ENCODE measurements at places on chromosomes 6 and 20. TPM values are rescaled to one million over a fixed set of nuclear protein-coding genes. Genes with fewer than 3 reads are reported as not detected.

Gene SLC22A16
- total RNA-seq: not detected

Gene TPX2
- 183 TPM for total RNA-seq

Gene NMBR
- not detected for total RNA-seq

Gene ADGRF1
- total RNA-seq: not detected

Gene C6orf163
- 1.0 TPM for total RNA-seq

Gene C6orf15
- total RNA-seq: not detected

Gene IP6K3
- not detected for total RNA-seq

Gene KHDRBS2
- not detected for total RNA-seq

Gene CEP162
- 2.6 TPM for total RNA-seq

Gene DLL1
- 1.4 TPM for total RNA-seq

Gene MUCL3
- not detected for total RNA-seq

Gene R3HDML
- not detected for total RNA-seq

Gene PROKR2
- total RNA-seq: not detected

Gene CGA
- total RNA-seq: 0.13 TPM

Gene HRH3
- total RNA-seq: not detected

Gene GPX5
- not detected for total RNA-seq

Gene UNC5CL
- 0.37 TPM for total RNA-seq

Gene ID4
- 0.55 TPM for total RNA-seq

Gene SSTR4
- total RNA-seq: not detected

Gene SCRT2
- total RNA-seq: not detected

Gene RFX6
- not detected for total RNA-seq

Gene CALHM4
- not detected for total RNA-seq

Gene TP53TG5
- not detected for total RNA-seq

Gene FBXL4
- 15.7 TPM for total RNA-seq

Gene RAD21L1
- total RNA-seq: 0.59 TPM

Gene TGM6
- total RNA-seq: not detected

Gene ITPA
- total RNA-seq: 144 TPM

Gene LST1
- not detected for total RNA-seq

Gene CRISP2
- not detected for total RNA-seq

Gene MTFR2
- total RNA-seq: 3.9 TPM

Gene BCAS1
- 0.07 TPM for total RNA-seq

Gene OXT
- not detected for total RNA-seq

Gene TGIF2
- total RNA-seq: 15.8 TPM

Gene ENPP3
- 0.23 TPM for total RNA-seq

Gene TMEM244
- total RNA-seq: not detected

Gene POU5F1
- total RNA-seq: not detected

Gene GNMT
- total RNA-seq: not detected

Gene IPCEF1
- not detected for total RNA-seq

Gene KIF6
- total RNA-seq: 2.9 TPM

Gene PHACTR1
- total RNA-seq: 7.8 TPM

Gene ABHD16B
- not detected for total RNA-seq

Gene GSTA2
- not detected for total RNA-seq

Gene C6orf132
- not detected for total RNA-seq

Gene HUS1B
- 1.5 TPM for total RNA-seq

Gene NOX3
- not detected for total RNA-seq

Gene AHCY
- 202 TPM for total RNA-seq

Gene PAX1
- total RNA-seq: not detected

Gene NAPB
- 4.2 TPM for total RNA-seq

Gene SMIM29
- total RNA-seq: 70.6 TPM

Gene FAM162B
- not detected for total RNA-seq

Gene PGC
- total RNA-seq: not detected

Gene KCNQ5
- 6.9 TPM for total RNA-seq

Gene VWA7
- 0.77 TPM for total RNA-seq

Measured in HT1080 (cell line).